ENCODE measurements at places on chromosomes 6 and 20.

- DNase-seq, result no peak
Observed at GRCh38 chr6:139712830-139713229, 338.4 kb upstream of the CITED2 start.

- DNase-seq, result no peak
Observed at GRCh38 chr20:11429168-11429567, 488.5 kb upstream of the BTBD3 start.

DNA sequence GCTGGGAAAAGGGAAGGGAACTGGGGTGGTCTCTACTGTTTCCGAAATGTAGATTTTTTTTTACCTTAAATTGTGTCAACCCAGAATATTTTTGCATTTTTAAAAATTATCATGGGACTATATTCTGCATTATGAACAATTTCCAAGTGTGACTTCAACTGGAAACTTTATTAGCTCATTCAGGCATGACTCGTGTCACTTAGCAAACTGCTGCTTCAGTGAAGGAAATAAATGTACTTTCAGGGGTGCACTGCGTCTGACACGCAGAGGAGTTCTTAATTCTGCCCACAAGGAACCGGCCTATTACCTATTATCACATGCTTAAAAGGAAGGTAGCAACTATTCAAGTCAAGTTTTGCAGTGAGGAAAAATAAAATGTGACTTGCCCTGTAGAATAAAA is 291.3 kb upstream of the PRDM1 start:
- DNase-seq, result no peak

DNA sequence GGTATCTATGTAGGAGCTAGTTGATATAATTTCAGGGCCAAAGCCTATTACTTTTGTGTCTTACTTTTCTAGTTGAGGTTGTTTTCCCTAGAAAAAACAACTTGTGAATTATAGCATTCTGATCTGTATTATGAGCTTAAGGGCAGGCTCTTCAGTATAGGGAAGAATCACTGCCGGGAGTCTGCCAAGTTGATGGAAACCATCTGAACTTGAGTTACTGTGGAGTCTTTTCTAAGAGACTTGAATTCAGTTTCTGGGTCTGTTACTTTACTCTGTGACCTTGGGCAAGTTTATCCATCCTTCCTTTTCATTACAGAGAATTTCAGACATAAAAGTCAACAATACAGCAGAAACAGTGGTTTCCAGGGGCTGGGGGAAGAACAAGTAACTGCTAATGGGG is 2.1 kb upstream of the CASS4 start:
- DNase-seq, result no peak

Measured in neuronal stem cell (in vitro differentiated cells).